ENCODE measurements at places on chromosomes 3 and 15.

- DNase-seq, result no peak
These were observed 16.9 kb downstream of the APOD start for GRCh38 chr3:195566797-195567196.

- DNase-seq, result no peak
These were observed 34.4 kb downstream of the GLCE start for GRCh38 chr15:69194854-69195253.

- DNase-seq, result no peak
These were observed 139.7 kb downstream of the STAG1 start for GRCh38 chr3:136612512-136612911.

GRCh38 chr3:134378384-134378783 is 4.1 kb upstream of the AMOTL2 start:
- no peak for DNase-seq

DNA sequence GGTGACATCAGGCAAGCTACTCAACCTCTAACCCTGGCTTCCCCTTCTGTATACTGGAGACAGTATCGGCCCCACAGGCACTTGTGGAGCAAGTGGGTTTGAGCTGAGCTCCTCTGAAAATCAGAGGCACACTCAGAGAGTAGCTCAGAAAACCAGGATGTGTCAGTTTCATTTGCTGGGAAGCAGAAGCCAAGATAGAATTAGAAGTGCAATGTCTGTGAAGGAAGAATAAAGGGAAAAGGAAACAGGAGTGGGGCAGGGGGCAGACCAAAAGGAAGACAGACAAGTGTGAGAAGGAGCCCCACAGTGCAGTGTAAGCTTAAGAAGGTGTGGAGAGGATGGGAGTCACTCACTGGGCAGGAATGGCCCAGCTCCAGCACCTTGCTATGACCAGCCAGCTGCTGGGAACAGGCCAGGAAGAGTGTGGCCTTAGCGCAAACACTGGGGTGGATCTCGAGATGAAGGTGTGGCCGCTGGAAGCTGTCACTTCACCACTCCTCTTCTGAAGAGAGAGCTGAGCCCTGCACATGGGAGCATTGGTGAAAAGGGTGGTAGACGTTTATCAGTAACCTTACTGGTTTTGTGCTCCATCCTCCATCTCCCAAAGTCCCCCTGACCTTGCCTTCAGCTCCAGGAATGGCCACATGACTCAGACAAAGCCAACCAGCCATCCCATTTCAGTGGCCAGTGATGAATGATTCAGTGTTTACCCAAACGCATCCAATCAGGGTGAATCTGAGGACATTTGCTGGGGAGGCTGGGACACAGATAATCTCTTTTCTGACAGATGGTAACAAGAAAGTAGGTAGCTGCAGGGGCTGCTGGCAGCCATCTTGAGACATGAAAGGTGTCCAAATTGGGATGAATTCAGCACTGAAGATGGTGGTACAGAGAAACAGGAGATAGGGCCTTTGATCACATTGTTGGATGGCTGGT is 108.4 kb downstream of the SHQ1 start:
- no peak for DNase-seq

DNA sequence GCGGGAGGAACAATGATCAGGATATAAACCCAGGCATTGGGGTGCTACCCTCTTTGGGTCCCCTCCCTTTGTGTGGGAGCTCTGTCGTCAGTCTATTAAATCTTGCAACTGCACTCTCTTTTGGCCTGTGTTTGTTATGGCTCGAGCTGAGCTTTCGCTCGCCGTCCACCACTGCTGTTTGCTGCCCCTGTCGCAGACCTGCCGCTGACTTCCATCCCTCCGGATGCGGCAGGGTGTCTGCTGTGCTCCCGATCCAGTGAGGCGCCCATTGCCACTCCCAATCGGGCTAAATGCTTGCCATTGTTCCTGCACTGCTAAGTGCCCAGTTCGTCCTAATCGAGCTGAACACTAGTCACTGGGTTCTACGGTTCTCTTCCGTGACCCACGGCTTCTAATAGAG is 1443.7 kb upstream of the CADM2 start:
- DNase-seq, result no peak

GRCh38 chr3:38207254-38208003 is 42.1 kb downstream of the OXSR1 start:
- no peak for DNase-seq

- DNase-seq, result no peak
These were observed 706 bp upstream of the RPL35A start for GRCh38 chr3:197949191-197949777.

GRCh38 chr15:69891070-69891536 is 206.6 kb downstream of the TLE3 start:
- DNase-seq, result no peak

DNA sequence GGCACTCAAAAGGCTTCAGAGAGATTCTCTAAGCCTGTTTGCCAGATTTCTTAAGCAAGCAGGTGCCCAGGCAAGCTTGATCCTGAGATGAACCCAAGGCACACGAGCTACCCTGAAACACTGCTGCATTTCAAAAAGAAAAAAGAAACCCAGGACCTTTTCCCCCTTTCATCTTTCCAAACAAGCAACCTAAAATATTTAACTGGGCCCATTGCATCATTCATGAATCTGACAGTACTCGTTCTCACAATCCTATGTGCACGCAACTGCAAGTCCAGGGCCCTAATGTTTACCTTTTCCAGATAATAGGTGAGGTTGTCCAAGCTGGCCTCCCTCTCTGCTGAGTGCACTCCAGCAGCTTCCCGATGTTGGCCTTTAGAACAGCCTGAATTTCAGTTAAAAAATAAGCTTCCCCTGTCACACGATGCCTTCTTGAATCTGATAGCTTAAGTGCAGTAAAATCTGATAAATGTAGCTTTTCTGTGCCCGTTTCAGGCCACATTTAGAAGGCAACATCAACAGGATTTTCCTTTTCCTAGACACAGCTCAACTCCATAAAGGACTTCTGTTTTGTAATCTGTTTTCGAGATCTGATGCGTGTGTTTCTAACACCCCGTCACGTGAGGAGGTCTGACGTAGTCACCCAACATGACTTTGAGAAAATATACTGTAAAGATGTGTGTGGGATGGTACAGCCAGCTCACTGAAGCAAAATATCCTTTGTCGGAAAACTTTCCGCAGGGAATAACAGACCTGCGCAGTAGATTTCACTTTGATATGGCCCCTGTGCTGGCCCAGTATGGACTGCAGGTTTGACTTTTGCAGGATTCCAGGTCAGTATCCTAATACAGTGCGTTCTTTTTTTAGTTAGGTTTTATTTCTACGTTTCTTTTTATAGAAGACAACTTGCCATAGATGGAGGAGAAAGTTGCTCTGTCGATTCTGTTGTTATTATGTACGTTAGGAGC is 55.1 kb upstream of the RASA2 start:
- no peak for DNase-seq

- no peak for DNase-seq
These were observed 39.4 kb downstream of the AMOTL2 start for GRCh38 chr3:134334901-134335280.

DNA sequence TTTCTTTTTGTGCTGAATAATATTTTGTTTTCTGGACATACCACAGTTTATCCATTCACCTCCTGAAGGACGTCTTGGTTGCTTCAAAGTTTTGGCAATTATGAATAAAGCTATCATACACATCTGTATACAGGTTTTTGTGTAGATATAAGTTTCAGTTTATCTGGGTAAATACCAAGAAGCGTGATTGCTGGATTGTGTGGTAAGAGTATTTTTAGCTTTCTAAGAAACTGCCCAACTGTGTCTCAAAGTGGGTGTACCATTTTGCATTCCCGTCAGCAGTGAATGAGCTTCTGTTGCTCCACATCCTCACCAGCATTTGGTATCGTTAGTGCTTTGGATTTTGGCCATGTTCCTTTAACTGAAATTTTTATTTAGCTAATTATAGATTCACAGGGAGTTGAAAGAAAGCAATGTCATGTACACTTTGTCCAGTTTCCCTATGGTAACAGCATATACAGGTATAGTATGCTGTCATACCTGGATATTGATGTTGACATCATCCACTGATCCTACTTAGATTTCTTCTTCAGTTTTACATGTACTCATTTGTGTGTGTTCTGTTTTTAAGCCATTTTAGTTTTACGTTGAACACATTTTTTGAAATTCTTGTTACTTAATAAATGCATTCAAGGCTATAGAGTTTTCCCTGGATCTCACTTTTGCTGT is 11.9 kb downstream of the ARID3B start:
- no peak for DNase-seq

DNA sequence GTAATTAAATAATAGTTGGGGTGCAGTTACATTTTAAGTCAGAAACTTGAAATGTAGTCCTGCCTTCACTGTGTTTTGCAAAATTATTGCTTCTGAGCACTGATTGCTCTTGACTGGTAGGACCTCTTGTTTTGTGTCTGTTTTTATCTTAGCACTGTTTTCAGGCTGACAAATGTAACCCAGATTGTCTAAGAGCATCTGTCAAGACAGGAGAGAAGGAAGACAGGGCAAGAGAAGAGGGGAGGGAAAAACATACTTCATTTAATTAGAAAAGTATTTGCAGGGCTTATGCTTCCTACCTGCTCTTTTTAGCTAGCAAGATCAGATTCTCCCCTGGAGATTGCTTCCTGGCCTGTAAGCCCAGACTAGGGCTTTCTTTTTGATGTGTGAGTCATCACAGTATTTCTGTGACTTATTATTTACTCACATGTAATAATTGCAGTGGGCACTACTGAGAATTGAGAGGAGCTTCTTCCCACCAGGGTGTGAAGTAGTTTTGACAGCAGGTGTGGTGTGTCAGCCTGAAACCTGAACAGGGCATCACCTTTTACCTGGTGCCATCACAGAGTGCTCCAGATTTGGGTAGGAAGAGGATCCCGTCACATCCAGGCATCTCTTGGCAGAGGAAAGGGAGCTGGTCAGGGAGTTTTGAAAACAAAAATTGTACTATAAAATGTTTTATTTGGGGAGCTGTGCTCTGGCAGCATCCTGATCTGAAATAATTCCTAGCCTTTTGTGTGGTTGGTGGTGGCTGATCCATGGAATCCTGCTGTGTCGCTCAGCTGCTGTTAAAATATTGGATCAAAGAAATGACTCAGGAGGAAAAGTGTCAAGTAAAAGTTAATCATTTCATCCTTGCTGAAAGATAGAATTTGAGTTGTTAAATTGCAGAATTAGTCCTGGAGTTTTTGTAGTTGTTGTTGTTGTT is 98.2 kb downstream of the TMEM108 start:
- no peak for DNase-seq

GRCh38 chr3:38611866-38612265 is 37.6 kb downstream of the SCN5A start:
- DNase-seq, result peak; percentile 9

DNA sequence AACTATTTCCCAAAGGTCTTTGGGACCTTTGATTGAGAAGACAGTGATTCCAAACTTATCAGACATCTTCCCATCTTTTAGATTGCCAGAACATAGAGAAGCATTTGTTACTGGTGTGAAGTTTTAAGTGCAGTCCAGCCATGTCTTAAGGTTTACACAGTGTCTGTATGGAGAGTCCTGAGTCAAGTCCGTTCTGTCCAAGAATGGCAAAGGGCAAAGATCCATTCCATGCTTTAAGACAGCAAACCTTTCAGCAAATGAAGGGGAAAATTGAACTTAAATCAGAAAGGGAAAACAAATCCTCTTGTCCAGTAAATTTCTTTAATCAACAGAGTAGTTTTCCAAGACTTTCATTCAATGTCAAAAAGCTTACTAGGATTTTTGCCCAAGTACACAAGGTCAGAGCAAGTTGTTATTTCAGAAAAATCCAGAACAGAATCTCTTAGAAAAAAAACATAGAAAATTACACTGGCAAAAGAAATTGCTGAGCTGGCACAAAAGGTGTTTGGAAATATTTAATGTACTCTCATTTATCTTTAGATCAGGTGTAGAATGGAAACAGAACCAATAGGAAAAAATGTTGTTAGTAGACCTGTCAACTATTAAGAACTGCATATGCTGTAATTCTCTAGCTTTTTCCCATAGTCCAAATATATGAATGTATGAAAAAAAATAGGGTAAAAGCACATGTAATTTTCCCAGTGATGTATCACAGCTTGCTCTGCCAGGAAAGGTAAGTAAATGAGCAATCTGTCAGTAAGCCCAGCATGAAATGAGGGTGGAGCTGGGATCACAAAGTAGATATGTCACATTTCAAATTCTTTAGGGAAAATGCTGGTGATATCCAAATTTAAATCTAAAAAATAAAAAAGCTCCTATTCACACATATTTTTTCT is 1099.9 kb downstream of the TUSC7 start:
- no peak for DNase-seq

DNA sequence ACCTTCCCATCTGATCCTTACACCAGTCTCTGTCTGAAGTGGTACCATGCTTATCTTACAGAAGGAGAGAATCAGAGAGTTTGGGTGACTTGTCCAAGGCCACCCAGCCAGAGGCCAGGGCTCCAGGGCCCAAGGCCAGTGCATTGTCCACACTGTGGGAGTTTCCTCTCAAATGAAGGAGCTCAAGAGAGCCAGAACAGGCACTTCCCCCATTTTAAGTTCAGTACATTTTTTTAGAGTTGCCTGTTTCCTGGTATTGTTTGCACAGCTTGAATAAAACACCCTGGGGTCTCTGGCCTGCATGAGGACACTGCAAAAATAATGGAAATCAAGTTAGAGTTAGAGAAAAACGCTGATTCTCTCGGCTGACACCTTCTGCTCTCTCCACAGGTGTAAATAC is 284.0 kb downstream of the SQOR start:
- DNase-seq, result no peak

DNA sequence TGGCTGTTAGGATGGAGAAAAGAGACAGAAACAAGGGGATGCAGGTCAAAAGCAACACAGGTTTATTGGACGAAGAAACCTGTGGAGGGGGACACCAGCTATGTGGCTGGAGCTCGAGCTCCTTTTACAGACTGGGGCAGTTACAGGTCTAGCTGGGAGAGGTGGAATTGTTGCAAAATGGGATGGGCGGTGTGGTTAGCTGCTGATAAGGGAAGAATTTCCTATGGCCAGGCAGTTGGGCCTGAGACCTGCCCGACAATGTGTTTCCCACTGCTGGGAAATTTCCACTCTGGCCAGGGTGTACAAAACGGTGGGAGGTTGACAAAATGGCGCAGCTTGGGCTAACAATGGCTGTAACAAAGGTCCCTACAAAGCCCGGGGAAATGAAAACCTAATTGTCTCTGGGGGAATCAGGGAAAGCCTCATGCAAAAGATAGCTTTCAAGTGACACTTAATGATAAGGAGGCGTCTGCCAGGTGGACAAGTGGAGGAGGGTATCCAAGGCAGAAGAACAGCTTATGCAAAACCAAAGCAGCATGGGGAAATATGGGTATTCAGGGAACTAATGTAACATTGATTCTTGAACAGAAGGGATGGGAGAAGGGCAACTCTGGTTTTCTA is 137.4 kb upstream of the SGO1 start:
- no peak for DNase-seq

GRCh38 chr3:10289787-10290355 is 2.9 kb downstream of the GHRL start:
- DNase-seq, result no peak

DNA sequence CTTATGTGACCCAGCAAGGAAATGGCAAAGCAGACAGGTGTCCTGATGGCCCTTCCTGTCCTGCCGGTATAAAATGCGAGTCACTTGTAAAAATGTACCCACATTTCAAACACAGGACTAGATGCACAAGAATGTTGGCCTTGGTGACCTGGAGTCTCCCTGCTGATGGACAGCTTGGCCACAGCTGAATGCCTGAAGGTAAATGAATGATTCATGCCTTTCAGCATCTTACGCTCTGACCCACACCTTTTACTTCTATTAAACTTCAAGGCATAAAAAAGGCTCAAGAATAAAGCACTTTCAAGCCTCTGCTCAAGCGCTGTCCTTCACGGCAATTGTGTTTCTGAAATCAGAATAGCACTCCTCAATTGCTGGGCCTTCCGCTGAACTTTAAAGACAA is 228.0 kb upstream of the SLCO3A1 start:
- no peak for DNase-seq

- no peak for DNase-seq
These were observed 48.4 kb downstream of the ARHGEF3 start for GRCh38 chr3:56753206-56753820.

- DNase-seq, result no peak
These were observed 8.6 kb downstream of the TM4SF1 start for GRCh38 chr3:149368674-149369497.

Measured in activated naive CD8-positive, alpha-beta T cell treated with anti-CD3 and anti-CD28 coated beads, Interleukin-2, amount 10 ng/mL, durations not matched to agents 7 days and 5 days (primary cell).